NCI-H524 (cell line): ENCODE measurements at places on chromosomes 2 and 18.

GRCh38 chr2:7083580-7084509 lies 166.6 kb downstream of the RNF144A start:
- DNase-seq = peak; percentile 69

GRCh38 chr2:32941944-32942690 lies 4.6 kb upstream of the LTBP1 start:
- DNase-seq = no peak

GRCh38 chr2:176582990-176583481 lies 313.8 kb downstream of the MTX2 start:
- no peak for DNase-seq

GRCh38 chr2:143692162-143692561 lies 562.9 kb downstream of the ARHGAP15 start:
- no peak for DNase-seq

DNA sequence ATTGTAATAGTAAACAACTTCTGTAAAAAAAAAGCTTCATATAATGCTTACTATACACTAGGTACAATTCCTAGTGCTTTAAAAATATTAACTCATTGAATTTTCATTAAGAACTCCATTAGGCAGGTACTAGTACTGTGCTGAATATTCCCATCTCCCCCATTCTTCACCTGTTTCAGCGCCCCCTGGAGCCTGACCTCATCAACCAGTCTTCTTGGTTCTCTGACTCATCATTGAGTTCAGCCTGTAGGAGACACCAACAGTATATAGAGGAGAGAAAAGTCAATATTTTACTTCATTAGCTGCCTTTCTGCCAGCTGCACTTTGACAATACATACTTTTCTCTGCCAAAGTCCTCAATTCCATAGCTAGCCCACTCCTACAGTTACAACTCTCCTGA lies 1009.9 kb upstream of the KLHL29 start:
- no peak for DNase-seq

DNA sequence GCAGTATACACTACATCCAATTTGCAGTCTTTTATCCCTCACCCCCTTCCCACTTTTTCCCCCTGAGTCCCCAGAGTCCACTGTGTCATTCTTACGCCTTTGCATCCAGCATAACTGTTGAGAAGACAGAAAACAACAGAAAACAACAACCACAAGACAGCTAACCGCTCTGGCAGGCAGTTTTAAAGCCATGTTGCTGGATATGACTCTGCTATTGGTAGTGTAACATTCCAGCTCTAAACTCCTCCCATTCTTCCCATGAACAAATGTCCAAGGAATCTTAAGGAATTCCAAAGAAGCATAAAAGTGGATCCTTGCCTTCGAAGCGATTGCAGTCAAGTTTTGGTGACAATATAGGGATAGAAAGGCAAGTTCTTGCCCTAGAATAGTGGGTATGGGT lies 599.1 kb downstream of the NYAP2 start:
- DNase-seq = no peak

DNA sequence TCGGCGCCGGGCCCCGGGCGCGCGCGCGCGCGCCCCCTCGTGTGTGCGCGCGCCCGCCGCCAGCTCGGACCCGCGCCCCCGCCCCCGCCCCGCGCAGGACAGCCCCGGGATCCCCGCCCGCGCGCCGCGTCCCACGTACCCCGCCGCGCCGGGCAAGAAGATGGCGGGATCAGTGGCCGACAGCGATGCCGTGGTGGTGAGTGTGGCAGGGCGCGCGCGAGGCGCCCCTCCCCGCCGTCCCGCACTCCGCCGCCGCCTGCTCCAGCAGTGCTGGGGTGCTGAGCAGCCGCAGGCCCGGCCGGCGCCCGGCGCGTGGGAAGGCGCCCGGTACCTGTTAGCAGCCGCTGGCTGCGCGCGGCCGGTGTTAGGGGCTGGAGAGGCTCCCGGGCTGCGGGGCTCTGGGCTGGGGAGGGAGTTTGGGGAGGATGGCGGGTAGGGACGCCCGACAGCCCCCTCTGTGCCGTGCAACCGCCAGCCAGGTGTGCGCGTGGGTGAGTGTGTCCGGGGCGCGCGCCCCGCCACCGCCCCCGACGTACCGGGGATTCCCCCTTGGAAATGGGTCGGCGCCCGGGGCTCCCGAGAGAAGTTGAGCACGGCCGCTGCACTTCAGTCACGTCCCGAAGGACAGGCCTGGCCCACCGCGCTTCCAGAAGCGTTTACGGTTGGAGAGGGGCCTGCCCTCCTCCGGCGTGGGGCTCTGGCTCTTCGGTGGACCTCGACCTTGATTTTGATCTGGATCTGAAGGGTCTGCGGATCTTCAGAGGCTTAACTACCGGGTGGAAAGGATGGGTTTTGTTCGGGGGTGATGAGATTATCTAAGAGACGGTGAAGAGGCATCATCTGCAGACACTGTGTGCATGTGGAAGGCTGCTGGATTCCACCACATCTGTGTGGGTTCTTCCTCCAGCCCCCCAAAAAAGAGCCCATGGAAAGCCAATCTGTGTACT lies 697 bp downstream of the LGALSL start:
- no peak for DNase-seq

- peak; percentile 29 for DNase-seq
Measured at GRCh38 chr2:187581125-187581896, 27.1 kb upstream of the TFPI start.

DNA sequence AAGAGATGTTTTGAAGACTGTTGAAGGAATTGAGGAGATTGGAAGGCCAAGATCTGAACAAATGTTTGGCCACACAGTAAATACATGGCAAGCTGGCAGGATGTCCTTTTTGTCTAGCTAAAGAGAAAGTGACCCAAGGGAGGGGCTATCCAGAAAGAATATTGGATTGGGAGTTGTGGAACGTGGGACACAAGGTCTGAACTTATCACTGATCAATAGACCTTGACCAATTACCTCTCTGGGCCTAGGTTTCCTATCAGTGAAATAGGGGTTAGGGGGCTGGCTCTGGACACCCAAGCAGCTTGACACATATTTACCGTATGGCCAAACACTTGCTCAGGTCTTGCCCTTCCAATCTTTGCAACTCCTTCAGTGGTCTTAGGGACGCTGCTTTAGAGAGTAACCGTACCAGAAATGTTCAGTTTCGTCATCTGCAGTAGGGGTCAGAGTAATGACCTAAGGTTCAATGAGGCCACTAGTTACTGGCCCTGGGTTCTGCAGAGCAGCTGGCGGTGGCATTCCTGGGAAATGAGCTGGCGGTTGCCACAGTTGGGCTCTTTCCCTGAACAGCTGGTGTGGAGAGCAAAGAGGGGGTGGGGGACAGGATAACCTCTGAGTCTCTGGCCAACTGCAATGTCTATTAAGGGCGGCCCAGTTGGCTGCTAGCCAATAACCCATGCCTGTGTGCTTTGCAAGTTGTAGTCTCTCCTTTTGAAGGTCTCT lies 70.1 kb upstream of the STPG4 start:
- peak; percentile 95 for DNase-seq

- DNase-seq = no peak
Measured at GRCh38 chr2:148515976-148516375, 128.6 kb upstream of the EPC2 start.

- peak; percentile 87 for DNase-seq
Measured at GRCh38 chr2:236939721-236940231, 145.9 kb upstream of the COPS8 start.

- DNase-seq = no peak
Measured at GRCh38 chr18:37570336-37570930, 4.8 kb upstream of the CELF4 start.

- no peak for DNase-seq
Measured at GRCh38 chr2:117989854-117990438, 23.9 kb downstream of the CCDC93 start.

- no peak for DNase-seq
Measured at GRCh38 chr2:157052685-157053224, 204.8 kb upstream of the GALNT5 start.

DNA sequence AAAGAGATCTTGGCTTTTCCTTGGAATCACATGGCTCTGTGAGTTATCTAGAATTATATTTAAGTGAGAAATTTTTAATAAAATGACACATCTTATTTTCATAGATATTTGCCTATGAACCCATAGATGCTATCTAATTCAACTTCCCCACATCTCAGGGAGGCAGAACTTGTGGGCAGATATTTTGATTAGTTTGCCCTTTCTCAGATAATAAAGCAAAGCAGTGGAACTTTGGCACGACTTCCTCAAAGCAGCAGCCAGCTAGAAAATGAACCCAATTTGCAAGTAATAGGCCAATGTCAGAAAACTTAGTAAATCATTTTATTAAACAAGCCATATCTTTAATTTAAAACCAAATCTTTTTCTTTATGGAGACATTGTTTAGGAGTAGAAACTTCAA lies 32.7 kb downstream of the RAB27B start:
- DNase-seq = no peak

GRCh38 chr2:229340086-229340760 lies 69.1 kb upstream of the PID1 start:
- no peak for DNase-seq

- no peak for DNase-seq
Measured at GRCh38 chr2:138485019-138485418, 16.6 kb upstream of the SPOPL start.

- DNase-seq = no peak
Measured at GRCh38 chr18:10062302-10063300, 148.8 kb downstream of the VAPA start.

DNA sequence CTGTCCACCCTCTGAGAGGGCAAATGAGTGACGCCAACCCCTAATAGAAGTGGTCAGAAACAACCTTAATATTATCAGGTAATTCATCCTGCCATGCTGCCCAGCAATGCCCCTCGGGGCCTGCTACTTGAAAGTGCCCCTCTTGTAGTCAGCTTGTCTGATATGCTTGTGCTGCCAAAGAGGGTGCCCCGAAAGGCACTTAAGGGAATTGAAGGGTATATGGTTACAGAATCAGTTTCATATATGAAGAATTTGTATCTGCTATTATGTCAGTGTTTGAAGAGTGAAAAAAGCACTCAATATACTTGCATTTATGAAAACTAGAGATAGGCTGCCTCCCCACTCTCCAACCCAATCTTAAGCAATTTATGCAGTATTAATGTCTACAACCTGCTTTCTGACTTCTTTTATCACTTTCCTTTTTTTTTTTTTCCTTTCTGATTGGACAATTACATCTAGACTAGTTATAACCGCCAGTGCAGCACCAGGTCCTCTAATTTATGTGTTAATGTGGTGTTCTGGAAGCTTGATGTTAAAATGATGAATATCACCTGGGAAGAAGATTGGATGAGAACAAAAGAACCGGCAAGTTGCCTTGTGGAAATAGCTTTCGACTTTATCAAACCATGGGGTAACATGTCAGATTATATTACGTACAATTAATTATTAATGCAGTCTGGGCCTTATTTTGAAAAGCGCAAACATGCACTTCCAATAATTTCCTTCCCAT lies 646.9 kb upstream of the ACVR2A start:
- DNase-seq = peak; percentile 9

DNA sequence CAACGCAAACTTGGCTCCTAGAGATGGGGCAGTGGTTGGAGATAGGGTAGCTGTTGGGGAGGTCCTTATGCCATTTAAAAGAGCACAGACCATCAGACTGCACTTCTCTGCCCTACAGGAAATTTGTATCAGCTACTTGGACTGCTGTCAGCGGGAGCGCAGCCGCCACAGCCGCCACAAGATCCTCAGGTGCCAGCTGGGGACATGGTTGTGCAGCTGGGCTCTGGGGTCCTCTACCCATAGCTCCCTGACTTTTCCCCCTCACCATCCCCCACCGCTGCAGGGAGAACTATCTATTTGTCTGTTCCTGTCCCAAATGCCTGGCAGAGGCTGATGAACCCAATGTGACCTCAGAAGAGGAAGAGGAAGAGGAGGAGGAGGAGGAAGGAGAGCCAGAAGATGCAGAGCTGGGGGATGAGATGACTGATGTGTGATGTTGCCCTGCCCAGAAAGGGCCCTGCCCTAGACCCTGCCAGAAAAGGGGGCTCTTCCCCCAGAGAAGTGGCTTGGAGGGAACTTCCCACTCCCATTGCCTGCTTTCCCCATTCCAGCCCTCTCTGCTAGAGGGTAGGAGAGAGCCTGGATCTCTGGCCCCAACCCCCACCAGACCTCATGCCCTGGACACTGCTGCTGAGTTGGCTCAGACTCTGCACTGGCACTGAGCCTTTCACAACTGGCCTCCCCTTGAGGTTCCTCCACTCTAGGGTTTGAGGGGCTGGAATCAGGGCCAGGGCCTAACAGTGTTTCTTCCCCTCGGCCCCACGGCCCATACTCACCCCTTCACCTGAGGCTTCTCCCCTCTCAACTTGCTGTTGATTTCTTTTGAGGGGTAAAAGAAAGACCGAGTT lies 7.3 kb downstream of the PRADC1 start:
- DNase-seq = no peak

DNA sequence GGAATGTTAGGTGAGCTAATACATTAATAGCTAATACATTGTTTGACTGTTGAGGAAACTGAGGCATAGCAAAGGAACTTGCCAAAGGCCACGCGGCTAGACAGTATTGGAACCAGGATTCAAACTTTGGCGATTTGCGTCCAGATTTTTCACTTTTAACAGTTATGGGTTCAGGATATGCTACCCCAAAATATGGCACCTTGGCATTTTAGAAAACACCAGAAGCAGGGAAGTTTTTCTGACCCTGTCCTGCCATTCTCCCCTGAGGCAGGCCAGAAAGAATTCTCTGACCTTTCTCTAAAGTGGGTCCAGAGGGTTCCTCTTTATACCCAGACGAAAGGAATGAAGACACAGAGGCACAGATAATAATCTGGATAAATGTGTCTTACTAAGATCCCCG lies 166.9 kb downstream of the MYCN start:
- DNase-seq = no peak

GRCh38 chr2:7012141-7012764 lies 95.0 kb downstream of the RNF144A start:
- DNase-seq = peak; percentile 64

DNA sequence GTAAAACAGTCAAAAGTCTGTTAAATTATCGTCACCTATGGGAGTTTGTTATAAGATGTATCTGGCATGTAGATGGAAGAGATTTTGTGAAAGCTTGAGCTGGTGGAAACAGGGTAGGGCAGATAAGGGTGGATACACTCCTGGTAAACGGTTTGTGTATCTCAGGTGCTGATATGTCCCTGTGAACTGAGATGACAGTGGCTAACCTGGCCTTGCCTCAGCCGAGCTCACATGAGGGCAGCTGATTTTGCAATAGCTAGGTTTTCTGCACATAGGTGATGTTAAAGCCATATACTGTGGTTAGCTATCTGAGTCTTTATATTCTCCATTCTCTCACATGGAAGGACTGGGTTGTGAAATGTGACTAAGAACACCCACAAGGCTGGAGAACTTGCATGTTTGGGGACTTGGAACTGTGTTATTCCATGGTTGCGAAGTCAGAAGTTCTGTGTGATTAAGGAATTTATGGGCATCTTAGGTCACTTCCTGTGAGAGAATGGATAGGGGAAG lies 205.1 kb downstream of the TPGS2 start:
- DNase-seq = no peak

DNA sequence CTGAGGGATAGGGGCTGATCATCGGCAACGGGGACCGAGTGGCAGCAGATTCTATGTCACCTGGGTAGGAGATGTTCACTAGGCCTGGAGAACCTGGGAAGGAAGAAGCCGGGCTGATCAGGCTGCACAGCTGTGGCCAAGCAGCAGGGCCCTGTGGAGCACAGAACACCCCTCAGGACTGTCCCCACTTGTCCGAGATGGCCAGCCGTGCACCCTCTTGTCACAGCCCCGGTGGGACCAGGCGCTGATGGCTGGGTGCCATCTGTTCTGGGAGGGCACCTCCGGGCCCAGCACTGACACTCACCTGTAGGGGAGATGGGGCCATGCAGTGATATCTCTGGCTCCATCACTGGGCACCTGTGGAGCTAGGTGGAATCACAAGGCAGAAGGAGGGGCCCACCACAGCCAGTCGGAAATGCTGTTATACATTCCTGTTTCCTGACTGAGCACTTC lies 217.9 kb upstream of the RAB6C start:
- DNase-seq = no peak
